Spinal cord (tissue), 10 donors: ENCODE measurements at places on chromosomes 2 and 18.

DNA sequence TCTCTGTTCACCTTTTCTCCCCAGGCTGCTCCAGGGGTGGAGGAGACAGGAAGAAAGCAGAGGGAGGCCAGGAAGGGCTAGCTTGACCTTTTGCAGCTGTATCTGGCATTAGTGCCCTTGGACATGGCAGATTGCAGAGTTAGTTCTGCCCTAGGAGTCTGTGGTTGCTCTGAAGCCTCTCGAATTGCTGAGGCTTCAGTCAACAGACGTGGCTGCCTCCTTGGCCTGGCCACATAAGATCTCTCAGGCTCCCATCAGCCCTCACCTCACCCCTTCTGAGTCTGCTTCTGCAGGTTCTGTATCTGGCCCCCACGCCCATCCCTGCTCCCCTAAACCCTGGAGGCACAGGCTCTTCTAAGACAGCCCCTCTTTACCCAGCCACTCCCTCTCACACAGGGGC lies 18.2 kb upstream of the PLB1 start:
- DNase-seq: no peak

- DNase-seq: no peak
These were observed 7.3 kb downstream of the TNFRSF11A start for GRCh38 chr18:62332431-62332830.

GRCh38 chr2:183284606-183285005 lies 160.4 kb downstream of the NUP35 start:
- DNase-seq: no peak

GRCh38 chr2:38462121-38462661 lies 85.1 kb upstream of the ATL2 start:
- no peak for DNase-seq

- DNase-seq: no peak
These were observed 63.2 kb downstream of the DLGAP1 start for GRCh38 chr18:4391859-4392258.

DNA sequence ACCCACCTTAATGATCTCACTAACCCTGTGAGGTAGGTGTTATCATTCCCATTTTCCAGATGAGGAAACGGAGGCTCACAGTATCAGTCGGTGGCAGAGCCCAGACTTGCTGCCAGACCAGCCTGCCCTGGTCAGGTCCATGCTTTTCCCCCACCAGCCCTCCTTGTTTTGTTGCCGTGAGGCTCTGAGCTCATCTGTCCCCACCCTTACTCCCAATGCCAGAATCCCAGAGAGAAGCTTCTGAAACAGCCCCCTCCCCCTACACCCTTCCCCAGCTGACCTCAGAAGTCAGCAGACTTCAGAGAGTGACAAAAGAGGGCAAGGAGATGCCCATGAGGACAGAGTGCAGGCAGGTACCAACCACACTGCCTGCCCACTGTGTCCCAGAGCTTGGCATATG lies 20.8 kb upstream of the TNS1 start:
- DNase-seq: no peak

- no peak for DNase-seq
These were observed 67.8 kb downstream of the DIPK1C start for GRCh38 chr18:74389171-74389927.

GRCh38 chr2:4976407-4976806 lies 715.8 kb upstream of the SOX11 start:
- DNase-seq: no peak

GRCh38 chr2:239723486-239724193 lies 301.5 kb downstream of the NDUFA10 start:
- no peak for DNase-seq
